CD4-positive, alpha-beta T cell treated with Interleukin-15 for 4 hours (primary cell): ENCODE measurements at places on chromosomes 5 and 9.
A peak's percentile ranks its signal among the peaks of the same experiment; 100 is the strongest.

DNA sequence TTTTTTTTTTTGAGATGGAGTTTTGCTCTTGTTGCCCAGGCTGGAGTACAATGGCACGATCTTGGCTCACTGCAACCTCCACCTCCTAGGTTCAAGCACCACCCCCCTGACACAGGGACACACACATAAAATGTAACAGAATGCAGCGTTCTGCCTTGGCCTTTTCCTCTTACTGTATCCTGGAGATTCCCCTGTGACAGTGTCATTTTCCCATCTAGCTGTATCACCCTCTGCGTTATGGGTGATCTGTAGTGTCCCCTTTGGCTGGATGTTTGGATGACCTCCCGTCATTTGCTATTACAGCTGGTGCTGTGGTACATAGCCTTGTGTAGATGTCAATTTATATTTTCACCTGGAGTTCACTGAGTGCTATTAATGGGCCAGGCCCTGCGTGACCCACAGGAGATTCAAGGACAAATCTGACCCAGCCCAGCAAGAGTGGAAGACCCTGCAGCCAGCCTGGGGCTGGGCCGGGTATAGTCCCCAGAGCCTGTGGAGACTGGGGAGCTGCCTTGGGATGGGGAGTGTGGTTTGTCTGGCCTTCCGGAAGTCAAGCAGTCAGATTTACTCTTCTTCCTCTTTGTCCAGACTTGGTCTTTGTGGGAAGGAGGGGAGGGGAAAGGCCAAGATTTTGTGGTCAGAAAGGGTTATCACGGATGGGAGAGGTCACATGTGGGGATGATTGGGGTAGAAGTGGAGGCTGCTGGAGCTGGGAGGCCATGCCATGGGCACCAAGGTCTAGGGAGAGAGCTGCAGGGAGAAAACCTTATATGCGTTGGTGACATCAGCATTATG lies 43.6 kb downstream of the ERGIC1 start:
- no peak for DNase-seq

- no peak for DNase-seq
Measured at GRCh38 chr9:135279834-135280393, 192.4 kb downstream of the OLFM1 start.

DNA sequence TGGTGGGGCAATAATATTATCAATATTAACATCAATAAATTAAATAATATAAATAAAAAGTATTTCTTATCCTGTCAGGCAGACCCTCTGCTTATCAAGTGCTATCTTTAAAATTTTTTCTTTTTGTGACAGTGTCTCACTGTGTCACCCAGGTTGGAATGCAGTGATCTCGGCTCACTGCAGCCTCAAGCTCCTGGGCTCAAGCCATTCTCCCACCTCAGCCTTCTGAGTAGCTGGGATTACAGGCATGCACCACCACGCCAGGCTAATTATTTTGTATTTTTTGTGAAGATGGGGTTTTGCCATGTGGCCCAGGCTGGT lies 53.2 kb downstream of the NDST1 start:
- DNase-seq = no peak

GRCh38 chr9:98159790-98160189 lies 32.6 kb downstream of the CORO2A start:
- no peak for DNase-seq

- no peak for DNase-seq
Measured at GRCh38 chr9:5696884-5697283, 68.0 kb downstream of the RIC1 start.

- DNase-seq = no peak
Measured at GRCh38 chr9:13088720-13089427, 190.6 kb downstream of the MPDZ start.

- DNase-seq = no peak
Measured at GRCh38 chr9:109427886-109428285, 70.2 kb downstream of the PTPN3 start.

GRCh38 chr9:86670536-86670935 lies 276.8 kb downstream of the GAS1 start:
- no peak for DNase-seq

DNA sequence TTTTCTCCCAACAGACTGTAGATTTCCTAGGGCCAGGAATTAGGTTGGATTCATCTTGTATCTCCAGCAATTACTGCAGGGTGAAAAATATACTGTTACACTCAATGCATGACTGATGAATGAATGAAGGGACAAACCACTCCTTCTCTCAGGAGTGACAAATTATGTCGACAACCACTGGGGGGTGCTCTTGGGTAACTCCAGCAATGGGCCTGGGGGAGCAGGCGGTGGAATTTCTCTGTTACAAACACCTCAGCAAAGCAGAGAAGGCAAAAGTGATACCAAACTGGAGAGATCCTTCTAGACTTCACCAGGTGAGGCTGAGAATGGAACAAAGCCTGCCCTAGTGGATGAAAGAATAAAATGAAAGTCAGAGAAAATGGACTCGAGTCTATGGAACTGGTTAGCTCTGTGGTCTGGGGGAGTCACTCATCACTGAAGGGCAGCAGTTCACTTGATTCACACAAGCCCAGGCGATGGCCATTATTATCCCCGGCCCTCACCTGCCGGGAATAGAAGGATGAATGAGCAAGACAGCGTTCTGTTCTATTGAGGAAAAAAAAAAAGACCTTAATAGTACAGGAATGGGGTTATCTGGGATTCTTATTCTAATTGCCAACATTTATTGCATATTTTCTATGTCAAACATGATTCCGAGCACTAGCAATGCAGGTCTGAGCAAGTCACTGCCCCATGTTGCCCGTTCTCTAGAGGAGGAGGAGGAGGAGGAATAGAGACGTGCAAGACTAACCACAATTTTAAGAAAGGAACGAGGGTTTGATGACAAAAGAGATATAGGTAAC lies 341.1 kb downstream of the ASTN2 start:
- no peak for DNase-seq

DNA sequence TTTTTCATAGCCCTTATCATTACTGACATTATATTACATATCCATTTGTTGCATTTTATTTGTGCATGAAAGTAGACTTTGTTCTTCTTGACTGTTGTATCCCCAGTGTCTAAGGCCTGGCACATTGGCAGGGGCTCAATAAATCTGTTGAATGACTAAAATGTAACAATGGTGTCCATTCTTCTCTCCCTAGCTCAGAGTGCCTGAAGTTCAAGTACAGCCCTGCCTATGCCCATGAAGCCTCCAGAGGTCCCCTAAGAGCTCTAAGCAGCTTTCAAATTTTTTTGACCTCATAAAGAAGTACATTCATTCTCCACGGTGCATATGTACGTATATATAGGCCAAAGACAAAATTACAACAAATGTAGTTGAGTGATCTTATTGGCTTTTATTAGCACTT lies 4.2 kb upstream of the BSPRY start:
- DNase-seq = no peak

DNA sequence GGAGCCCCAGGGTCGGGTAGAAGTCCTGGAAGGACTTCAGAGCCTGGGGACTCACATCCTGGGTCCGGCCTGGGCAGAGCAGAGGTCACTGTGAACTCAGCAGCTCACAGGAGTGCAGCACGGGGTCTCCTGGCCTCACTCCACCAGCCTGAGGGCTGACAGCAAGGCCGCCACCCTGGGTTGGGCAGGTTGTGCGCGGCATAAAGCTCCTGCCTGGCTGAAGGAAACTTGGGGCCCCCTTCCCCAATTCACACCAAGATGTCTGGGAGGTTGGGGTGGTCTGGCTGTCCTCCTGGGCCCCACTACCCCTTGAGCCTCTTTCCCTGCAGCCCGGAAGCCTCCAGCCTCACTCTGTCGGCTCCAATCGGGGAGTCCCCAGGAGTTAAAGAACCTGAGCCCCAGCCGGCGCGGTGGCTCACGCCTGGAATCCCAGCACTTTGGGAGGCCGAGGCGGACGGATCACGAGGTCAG lies 2.1 kb downstream of the LCN15 start:
- no peak for DNase-seq

DNA sequence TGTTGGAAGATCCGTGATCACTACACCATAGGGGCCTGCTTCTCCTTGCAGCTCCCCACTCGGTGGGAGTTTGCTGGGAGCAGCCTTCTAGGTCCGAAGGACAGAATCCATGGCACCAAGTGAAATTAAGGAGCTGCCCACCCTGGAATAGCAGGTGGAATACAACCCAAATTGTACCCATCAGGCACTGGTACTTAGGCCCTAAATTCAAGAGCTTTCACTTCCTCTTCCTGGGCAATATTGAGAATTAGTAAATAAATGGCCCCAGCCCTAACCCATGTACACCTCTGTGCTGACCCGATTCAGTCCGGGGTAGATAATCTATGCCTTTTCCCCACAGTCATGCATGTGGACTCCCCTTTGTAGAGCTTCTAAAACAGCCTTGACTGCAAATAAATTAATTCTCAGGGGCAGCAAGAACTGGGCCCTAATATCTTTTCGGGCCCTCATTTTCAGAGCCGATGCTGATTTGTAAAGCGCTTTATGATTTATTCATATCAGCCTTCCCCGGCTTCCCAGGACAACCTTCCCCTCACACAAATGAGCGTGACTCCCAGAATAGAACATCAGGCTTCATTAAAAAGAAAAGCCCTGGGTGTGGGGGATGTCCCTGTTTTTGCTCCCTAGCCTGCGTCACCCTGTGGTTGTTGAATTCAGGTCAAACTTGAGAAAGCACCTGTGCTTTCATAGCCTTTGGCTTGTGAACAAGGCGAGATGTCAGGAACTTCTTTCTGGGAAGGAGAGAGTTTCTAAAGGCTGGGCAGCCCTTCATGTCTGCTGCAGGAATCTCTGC lies 126.1 kb upstream of the TBC1D2 start:
- DNase-seq = no peak

DNA sequence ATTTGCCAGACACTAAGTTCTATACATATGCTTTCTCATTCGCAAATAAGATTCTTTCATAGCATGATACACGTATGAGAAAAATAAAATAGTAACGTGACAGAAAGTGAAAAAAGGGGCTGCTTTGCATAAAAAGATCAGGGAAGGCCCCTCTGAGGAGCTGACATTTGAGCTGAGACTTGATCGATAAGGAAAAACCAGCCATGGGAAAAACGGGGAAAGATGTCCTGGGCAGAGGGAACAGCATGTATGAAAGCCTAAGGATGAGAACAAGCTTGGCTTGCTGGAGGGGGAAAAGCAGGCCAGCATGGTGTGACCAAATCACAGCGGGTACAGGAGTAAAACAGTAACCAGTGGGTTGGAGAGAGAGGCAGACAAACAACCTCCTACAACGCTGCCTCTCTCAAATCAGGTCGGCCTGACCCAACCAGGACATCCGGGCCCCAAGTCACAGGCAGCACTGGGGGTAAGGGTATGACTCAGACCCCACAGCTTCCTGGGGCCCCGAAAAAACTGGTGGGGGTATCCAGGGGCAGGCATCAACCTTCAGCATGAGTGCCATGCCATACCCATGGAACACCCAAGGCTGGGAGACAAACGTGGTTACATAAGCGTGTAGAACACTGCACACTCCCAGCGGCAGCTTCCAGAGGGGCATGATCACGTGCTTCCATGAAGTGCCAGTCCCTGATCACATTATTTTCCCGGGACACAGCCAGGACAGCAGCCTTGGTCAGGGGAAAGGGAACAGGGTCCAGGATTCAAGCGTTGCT lies 2.2 kb downstream of the TNIP1 start:
- peak; percentile 78 for DNase-seq

- no peak for DNase-seq
Measured at GRCh38 chr5:10912435-10912834, 151.4 kb upstream of the DAP start.

DNA sequence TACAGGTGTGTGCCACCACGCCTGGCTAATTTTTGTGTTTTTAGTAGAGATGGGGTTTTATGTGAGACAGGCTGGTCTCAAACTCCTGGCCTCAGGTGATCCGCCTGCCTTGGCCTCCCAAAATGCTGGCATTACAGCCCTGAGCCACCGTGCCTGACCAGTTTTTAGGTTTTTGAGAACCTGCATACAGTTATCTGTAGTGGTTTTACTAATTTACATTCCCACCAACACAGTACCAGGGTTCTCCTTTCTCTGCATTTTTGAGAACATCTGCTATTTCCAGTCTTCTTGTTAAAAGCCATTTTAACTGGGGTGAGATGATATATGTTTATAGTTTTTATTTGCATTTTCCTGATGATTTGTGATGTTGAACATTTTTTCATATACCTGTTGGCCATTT lies 12.8 kb downstream of the DMXL1 start:
- no peak for DNase-seq

DNA sequence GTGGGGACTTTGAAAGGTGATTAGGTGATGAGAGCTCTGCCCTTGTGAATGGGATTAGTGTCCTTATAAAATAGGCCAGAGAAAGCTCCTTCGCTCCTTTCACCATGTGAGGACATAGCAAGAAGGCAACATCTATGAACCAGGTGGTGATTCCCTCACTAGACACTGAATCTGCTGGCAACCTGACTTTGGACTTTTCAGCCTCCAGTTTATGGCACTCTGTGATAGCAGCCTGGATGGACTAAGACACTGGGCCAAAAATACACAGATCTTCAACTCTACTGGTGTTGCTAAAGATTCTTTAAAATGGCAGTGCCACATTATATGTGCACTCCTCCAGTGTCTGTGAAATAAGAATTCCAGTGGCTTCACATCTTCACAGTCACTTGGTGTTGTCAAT lies 41.2 kb upstream of the COL15A1 start:
- no peak for DNase-seq

DNA sequence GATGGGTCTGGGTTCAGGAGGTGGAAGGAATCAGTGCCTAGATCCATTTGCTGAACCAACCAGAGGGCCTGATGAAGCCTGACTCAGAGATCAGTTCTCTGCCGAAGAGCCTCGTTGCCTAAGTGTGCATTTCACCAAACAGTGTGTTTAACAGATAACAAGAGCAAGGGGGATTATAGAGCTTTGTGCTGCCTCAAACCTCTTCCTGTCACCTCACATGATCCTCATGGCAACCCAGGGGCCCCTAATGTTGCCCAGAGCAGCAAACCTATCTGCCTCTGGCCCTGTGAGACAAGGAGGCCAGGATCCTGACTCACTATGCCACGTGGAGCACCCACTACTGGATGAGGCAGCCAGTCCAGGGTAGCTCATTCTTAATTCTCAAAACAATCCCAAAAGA lies 66.3 kb upstream of the EPB41L4B start:
- DNase-seq = no peak

DNA sequence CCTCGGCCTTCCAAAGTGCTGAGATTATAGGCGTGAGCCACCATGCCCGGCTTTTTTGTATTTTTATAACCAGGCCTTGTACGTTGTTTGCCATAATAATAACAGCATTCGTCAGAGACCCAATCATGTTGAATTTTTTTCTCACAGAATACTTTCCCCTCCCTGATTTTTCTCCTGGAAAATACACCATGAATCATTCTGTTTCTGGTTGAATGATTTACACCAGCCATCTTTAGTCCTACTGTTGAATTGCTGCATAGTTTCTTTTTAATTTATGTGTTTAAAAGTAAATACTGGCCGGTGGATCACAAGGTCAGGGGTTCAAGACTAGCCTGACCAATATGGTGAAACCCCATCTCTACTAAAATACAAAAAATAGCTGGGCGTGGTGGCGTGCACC lies 3.5 kb downstream of the CNOT8 start:
- no peak for DNase-seq

GRCh38 chr5:112417931-112418658 lies 982 bp downstream of the EPB41L4A start:
- DNase-seq = peak; percentile 57

DNA sequence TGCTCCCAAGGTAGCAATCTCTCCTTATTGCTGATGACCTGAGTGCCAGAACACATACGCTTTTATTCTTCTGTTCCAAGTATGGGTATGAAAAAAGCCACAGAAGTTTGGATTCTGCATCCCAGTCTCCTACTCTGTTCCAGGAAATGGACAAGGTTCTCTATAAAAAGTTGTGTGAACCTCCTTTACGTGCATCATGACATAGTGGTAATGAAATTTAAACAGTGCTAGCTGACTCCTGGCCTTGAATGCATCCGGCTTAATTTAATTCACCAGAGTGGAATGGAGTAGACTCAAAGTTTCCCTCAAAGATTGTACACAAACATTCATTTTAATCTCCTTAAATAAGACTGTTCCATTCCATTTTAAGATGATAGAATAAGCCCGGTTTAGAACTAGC lies 68.9 kb downstream of the LURAP1L start:
- DNase-seq = no peak
